ENCODE measurements at places on chromosomes 12 and 14. TPM values are rescaled to one million over a fixed set of nuclear protein-coding genes. Genes with fewer than 3 reads are reported as not detected.

Gene TGM1
- total RNA-seq, result 17.8 TPM

Gene TMEM179
- not detected for total RNA-seq

Gene RHNO1
- total RNA-seq, result 12.5 TPM

Gene CARMIL3
- 1.1 TPM for total RNA-seq

- DNase-seq, result no peak
Measured at GRCh38 chr12:59086126-59086525, 165.8 kb upstream of the LRIG3 start.

- DNase-seq, result no peak
Measured at GRCh38 chr12:107594995-107595394, 90.6 kb upstream of the PWP1 start.

- DNase-seq, result no peak
Measured at GRCh38 chr12:674272-674781, 11.1 kb upstream of the NINJ2 start.

DNA sequence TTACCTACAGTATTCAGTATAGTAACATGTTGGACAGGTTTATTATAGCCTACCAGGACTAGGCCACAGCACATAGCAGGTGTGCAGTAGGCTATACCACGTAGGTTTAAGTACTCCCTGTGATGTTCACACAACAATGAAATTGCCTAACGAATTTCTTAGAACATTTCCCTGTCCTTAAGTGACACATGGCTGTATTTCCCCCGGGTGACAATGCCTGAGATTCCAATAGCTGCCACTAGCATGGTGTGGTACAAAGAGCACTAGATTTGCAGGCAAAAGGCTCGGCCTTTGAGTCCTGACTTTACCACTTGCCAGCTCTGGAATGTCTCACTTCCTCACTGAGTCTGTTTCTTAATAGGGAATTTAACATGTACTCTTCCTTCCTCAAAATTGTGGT, 19.7 kb downstream of the PTPN21 start:
- no peak for DNase-seq

- no peak for DNase-seq
Measured at GRCh38 chr12:51661836-51662235, 70.8 kb downstream of the SCN8A start.

DNA sequence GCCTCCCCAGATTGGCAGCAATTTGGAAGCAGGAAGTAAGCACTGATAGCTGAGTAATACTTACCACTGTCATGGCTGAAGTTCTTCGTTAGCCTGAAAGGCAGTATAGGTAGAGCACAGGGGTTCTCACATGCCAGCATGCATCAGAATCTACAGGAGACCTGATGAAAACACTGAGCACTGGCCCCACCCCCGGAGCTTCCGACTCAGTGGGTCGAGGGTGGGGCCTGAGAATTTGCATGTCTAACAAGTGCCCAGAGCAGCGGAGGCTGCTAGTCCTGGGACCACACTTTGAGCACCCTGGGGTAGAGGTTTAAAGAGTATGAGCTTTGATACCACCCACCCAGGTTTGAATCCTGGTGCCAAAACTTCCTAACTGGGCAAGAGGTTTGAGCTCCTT, 89.6 kb downstream of the FBXW8 start:
- no peak for DNase-seq

DNA sequence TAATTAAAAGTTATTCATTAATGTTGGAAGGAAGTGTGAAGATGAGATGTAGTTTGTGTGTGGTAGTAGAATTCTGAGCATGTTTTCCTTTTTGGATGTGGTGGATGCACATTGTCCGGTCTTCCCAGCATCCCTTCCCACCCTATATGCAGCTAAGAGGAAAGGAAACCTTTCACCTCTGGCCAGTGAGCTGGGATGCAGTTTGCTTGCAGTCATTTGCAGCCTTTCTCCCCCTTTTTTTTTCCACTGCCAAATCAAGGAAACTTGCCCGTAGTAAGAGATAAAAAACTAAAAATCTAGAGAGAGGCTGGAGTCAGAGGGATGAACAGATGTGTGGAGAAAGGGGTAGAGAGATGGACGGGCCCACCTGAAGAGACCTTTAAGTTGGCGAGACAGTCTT, 72.5 kb upstream of the SLC38A2 start:
- DNase-seq, result no peak

DNA sequence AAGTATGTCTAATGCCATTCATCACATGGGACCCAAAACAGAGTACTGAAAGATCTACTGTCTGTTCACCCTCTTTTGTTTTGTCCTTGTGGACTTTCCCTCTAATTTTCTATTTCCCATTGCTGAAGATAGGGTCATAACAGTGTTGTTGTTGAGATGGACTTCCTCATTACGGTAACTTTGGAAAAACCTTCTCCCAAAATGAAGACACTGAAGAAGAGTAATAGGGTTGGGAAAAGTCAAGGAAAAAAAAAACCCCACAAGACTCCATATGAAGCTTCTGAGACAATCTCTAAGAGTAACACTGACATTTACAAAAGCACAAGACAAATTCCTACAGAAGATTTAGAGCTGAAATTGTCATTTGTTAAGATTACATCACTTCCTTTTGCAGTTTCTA, 36.7 kb downstream of the EXOC5 start:
- no peak for DNase-seq

DNA sequence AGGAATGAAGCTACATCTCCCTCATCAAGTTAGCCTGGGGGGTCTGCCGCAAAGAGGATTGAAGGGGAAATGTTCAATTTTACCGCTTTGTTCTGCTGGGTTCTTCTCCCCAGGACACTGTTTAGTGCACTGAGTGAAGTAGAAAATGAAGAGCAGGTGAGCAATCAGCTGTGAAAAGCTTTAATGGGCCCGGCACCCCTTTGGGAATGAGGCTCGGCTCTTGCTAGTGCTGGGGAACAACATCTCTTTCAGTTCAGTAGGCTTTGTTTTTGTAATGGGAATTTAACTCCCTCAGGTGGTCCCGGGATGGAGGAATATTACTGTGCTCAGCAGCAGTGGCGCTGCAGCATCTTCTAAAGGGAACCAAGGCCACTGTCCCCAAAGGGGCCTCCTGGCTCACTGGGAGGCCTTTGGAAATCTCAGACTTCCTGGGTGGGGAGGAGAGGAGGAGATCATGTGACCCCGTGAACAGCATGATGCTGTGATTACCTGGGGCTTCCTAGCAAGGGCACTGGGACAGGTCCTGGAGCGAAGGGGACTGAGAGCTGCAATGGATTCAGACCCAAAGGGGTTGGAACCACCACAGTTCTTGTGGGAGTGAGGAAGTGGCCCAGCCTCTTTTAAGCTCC, 85.2 kb upstream of the MAX start:
- no peak for DNase-seq

DNA sequence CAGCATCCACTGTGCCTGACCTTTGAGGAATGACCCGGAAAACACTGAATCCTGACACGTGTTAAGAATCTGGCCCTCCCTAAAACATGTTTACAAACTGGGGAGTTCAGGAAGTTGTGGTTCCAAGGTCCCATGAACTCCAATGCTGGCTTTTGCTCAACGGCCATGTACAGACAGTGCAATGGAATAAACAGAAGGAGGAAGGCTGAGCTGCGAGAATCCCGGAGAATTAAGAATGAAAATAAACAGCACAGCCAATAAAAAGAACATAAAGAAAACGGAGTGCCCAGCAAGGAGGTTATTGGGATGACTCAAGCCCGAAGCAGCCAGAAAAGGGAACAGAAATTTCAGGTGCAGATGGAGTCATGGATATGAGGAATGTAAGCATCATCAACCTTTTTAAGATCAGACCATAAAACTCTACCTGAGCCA, 32.3 kb downstream of the BCL11B start:
- DNase-seq, result no peak

DNA sequence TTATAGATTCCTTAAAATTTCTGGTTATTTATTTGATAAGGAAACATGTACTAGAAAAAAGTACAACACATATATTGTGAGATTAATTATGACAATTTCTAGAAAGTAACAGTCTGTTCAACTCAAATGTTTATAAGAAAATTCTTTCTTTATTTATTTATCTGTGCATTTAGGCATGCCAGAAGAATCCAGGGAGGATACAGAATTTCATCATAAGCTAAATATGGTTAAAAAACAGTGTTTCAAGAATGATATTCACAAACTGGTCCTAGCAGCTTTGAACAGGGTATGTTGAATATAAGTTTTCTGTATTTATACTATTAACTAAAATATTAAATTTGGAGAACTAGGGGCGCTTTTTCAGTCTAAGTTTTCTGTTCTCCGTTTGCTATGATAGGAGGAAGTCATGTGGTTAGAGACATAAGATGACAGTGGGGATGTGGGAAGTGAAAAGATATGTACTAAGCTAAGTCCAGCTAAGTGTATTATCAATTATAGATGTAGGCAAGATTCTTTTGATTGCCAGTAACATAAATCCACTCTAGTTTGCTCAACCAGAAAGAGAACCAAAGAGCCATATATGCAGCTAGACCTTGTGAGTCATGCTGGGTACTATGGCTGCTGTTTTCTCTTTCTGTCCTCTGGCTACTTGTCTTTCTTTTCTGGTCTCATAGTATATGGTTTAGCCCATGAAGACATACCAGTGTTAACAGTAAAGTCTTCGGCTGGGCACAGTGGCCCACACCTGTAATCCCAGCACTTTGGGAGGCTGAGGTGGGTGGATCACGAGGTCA, 39.0 kb downstream of the LRRK2 start:
- no peak for DNase-seq

DNA sequence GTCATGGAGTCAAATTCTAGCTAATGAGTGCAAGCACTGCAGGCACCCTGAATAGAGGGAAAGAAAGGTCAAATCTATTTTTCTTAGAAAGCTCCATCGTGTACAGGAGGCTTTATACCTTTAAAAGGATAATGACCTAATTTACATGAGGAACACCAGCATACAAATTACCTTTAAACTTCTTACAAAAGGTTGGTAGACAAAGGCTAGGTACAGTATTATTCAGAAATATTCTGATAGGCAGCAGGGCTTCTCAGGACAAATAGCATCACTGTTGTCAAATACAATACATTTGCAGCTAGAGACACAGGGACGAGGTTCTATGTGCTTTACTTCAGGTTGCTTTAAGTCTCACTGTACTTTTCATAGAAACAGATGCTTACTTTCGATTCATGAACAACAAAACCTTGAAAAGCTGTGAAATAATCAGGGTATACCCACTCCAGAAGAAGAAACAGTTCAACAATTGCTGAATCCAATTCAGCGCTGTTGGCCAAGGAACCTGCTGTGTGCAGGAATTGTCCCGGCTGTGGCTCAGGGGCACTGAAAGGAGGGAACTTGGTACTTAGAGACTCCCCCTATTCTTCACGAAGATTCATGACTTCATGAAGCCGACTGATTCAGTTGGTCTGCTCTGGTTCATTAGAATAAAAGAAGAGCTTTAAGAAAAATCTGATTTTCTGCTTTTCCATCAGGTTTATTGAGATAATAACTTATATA, 252.9 kb downstream of the PRKD1 start:
- no peak for DNase-seq

- no peak for DNase-seq
Measured at GRCh38 chr12:89863968-89864367, 155.3 kb upstream of the ATP2B1 start.

- no peak for DNase-seq
Measured at GRCh38 chr12:67797185-67797741, 148.7 kb downstream of the DYRK2 start.

GRCh38 chr14:22409006-22409405, 180.0 kb downstream of the DAD1 start:
- DNase-seq, result no peak

DNA sequence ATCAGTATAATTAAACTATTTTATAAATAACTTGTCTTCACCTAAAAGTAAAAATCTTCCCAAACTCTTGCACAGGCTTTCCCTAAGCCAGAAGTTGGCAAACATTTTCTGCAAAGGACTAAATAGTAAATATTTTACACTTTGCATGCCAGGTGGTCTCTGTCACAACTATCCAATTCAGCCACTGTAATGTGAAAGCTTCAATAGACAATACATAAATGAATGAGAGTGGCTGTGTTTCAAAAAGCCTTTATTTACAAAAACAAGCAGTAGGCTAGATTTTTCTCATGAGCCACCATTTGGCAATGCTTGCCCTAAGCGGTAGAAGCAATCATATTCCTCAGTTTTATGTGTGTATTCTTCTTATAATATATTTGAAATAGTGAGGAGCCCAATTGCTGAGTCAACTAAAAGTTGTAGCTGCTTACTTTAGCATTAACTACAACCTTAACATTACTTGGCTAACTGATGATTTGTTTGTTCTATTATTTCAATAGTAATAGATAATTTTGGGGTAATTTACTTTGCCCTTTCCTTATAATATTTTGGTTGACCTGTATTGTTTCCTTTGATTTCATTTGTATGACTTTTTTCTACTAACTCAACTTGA, 236.0 kb upstream of the SYT1 start:
- no peak for DNase-seq

GRCh38 chr14:83470959-83471695, 1937.5 kb upstream of the SEL1L start:
- DNase-seq, result no peak

GRCh38 chr12:49188201-49188915, 522 bp downstream of the TUBA1A start:
- peak; percentile 93 for DNase-seq

GRCh38 chr12:93762912-93763553, 85.9 kb downstream of the CRADD start:
- DNase-seq, result no peak

DNA sequence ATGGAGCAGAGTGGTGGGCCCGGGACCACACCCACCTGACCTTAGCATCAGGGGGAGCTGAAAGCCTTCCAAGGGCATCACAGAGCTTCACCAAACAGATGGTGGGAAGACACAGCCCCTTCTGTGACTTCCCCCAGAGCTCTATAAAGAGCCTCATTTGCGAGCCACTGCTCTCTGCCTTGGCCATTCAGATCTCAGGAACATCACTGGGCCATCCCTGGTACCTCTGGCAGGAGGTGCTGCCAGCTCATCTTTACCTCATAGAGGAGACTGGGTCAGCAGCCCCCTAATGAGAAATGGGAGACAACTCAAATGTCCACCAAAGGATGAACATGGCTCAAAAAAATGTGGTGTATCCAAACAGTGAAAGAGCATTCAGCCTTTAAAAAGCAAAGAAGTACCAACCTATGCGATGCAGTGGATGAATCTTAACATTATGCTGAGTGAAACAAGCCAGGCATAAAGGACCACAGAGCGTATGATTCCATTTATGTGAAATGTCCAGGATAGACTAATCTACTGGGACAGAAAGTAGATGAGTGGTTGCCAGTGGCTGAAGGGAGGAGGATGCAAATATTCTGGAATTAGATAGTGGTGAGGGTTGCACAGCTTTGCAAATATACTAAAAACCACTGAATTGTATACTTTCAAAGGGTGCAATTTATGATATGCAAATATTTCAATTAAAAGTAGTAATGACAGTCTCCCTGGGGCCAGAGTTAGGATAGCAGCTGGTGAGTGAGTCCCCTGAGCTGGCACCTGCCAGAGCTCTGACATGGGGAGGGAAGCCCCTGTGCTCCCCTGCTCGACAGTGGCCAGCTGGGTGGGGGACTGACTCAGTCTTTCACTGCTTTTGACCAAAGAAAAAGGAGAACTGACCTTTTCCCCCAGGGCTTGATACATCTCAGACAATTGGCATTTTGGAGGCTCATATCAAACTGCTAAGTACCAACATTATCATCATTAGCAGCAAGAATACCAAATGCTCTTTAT, 116.6 kb downstream of the GCH1 start:
- DNase-seq, result no peak

- DNase-seq, result no peak
Measured at GRCh38 chr14:103404032-103404918, 19.1 kb downstream of the MARK3 start.
